Suprapubic skin (tissue), 4 donors: ENCODE measurements at places on chromosomes 5 and 9. TPM values are rescaled to one million over a fixed set of nuclear protein-coding genes. Genes with fewer than 3 reads are reported as not detected.

Gene FSTL4
- 2.3 TPM for total RNA-seq

Gene MPDZ
- total RNA-seq, result 4.7 TPM

Gene PHF19
- total RNA-seq, result 11.3 TPM

Gene CD274
- 0.64 TPM for total RNA-seq

Gene RLN1
- total RNA-seq, result not detected

Gene GPR151
- total RNA-seq, result not detected

Gene GCNT4
- total RNA-seq, result 3.6 TPM

Gene ZNF354C
- total RNA-seq, result 1.9 TPM

Gene NPDC1
- total RNA-seq, result 60.3 TPM

Gene FAM170A
- total RNA-seq, result not detected

Gene HSPB3
- not detected for total RNA-seq

Gene NLN
- total RNA-seq, result 6.4 TPM

Gene FCHSD1
- total RNA-seq, result 117 TPM

Gene CER1
- total RNA-seq, result not detected

Gene PRRX2
- 9.9 TPM for total RNA-seq

Gene TXNDC8
- total RNA-seq, result not detected

Gene PALM2AKAP2
- 1.8 TPM for total RNA-seq

Gene ARHGEF39
- total RNA-seq, result 0.60 TPM

Gene IL4
- total RNA-seq, result not detected

Gene C9orf43
- 2.1 TPM for total RNA-seq

Gene CREBRF
- total RNA-seq, result 21.8 TPM

Gene MCC
- 105 TPM for total RNA-seq

Gene FOXD4L5
- 0.17 TPM for total RNA-seq

Gene FRMD3
- 2.8 TPM for total RNA-seq

Gene CTXN3
- not detected for total RNA-seq

Gene SLC45A2
- 1.2 TPM for total RNA-seq

Gene CARD9
- total RNA-seq, result 2.8 TPM

Gene PPP2R2B
- total RNA-seq, result 1.2 TPM

Gene CSF2
- not detected for total RNA-seq
